Esophagus muscularis mucosa (tissue), 4 donors: ENCODE measurements at places on chromosomes 6 and 20. TPM values are rescaled to one million over a fixed set of nuclear protein-coding genes. Genes with fewer than 3 reads are reported as not detected.

GRCh38 chr6:107822176-107823046 is 1.7 kb downstream of the SCML4 start:
- peak; percentile 64 for DNase-seq

- no peak for DNase-seq
These were observed 8.2 kb upstream of the CCDC167 start for GRCh38 chr6:37507690-37508421.

Gene TINAG
- total RNA-seq = not detected

DNA sequence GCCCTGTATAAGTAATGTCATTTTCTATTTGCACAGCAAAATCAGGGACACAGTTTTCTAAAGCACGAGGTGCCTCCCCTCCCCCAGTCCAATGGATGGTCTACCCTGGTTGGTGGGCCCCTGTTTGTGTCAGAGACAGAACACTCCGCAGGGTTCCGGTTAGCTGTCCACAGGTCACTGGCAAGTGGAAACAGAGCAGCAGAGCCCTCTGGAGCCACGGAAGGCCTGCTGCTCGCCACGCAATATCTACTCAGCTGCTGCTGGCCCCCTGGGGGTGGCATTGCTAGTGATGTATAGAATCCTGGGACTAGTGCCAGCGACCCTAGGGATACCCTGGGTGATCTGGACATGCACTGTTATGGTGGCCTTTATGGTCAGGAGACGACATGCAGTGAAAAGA is 50.4 kb downstream of the RIN2 start:
- no peak for DNase-seq

DNA sequence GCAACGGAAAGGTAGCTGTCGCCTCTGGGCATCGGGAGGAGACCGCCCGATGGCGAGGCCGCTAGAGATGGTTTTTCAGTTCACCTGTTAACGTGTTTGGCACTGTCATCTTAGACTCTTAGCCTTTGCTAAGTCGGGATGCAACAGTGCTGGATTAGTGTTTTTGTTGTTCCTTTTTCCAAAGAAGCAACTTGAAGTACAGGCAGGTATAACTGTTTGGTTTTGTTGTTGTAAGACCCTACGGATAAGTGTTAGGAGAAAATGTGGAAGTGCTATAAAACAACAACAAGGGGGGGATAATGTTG is 723 bp downstream of the MANEA start:
- DNase-seq = no peak

DNA sequence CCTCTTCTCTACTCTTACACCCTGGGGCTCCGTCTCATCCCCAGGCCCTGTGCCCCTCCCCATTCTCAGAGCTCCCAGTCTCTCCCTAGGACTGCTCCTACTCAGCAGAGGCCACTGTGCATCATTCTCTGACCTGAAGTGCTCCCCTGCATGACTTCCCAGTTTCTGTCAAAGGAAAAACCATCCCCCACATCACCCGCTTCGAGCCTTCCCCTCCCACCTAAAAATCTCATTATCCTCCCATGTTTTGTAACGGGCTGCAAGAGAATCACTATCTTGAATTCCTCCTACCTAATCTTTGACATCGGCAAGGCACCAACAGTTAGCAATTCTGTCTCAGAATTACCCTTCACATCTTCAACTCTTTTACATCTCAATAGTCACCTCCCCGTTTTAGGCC is 463.0 kb downstream of the PRKN start:
- no peak for DNase-seq

- DNase-seq = no peak
These were observed 21.9 kb downstream of the NEDD9 start for GRCh38 chr6:11210386-11211138.

GRCh38 chr6:163099621-163100171 is 314.8 kb upstream of the QKI start:
- DNase-seq = no peak

DNA sequence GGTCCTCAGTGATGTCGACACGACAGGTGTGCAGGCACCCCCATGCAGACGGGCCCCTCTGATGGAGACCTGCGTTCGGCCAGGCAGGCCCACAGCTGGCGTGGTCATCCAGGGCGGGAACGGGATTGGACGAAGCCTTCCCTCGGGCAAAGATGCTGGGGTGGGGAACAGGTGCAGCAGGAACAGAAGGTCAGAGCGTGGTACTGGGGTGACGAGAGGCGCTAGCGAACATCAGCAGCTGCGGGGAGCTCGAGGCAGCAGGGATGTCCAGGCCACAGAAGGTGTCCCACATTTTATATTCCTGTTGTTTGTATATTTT is 96.2 kb downstream of the SLC22A23 start:
- DNase-seq = no peak

Gene C6orf15
- total RNA-seq = not detected

- no peak for DNase-seq
These were observed 254.5 kb downstream of the TMEM242 start for GRCh38 chr6:157068691-157069324.

GRCh38 chr6:106116125-106116832 is 30.1 kb downstream of the PRDM1 start:
- no peak for DNase-seq

GRCh38 chr6:158222066-158222465 is 53.9 kb downstream of the GTF2H5 start:
- no peak for DNase-seq

Gene HCK
- 9.0 TPM for total RNA-seq

DNA sequence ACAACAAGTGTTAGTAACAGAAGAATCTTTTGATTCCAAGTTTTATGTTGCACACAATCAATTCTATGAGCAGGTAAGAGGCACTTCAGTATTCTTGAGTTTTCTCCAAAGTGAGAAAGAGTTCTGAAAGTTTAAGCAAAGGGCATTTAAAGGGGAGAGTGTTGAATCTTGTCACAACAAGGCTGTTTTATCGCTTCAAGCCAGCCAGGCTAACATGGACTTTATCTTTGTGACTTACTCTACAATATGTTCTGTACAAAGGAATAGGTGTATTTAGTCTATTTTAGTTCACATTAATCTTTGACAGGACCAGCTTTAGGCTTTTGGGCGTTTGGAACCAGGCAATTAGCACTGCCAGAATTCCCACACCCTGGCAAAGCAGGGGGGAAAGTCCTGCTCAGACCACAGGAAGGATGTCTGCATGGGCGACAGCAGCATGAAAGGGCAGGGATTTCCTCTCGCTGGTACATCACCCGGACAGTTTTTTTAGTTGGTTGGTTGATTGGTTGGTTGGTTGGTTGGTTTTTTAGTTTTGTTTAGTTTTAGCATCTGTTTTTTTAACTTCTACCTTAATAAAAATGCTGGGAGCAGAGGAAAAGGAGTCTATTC is 395.4 kb upstream of the SOX4 start:
- no peak for DNase-seq

- no peak for DNase-seq
These were observed 32.3 kb downstream of the ID4 start for GRCh38 chr6:19869464-19869863.

- no peak for DNase-seq
These were observed 46.9 kb upstream of the TRERF1 start for GRCh38 chr6:42498473-42499128.

GRCh38 chr6:40244699-40245098 is 310.4 kb upstream of the MOCS1 start:
- no peak for DNase-seq

DNA sequence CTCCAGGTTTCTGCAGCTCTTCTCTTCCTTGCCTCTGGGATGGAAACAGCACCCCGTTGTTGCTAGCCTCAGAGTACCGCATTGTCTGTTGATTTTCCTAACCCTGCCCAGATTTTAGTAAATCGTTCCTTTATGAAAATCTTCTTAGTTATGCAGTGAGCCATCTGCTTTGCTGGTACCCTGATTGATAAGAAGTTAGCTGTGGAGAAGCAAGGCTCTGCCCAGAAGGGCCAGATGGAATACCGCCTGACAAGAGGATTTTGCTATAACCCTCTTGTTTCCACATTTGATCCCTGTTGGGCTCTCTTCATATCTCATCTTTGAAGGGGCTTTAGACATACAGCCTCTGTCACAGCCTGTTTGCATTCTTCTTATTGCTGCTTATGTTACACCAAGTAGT is 229.0 kb downstream of the CDKAL1 start:
- DNase-seq = no peak

DNA sequence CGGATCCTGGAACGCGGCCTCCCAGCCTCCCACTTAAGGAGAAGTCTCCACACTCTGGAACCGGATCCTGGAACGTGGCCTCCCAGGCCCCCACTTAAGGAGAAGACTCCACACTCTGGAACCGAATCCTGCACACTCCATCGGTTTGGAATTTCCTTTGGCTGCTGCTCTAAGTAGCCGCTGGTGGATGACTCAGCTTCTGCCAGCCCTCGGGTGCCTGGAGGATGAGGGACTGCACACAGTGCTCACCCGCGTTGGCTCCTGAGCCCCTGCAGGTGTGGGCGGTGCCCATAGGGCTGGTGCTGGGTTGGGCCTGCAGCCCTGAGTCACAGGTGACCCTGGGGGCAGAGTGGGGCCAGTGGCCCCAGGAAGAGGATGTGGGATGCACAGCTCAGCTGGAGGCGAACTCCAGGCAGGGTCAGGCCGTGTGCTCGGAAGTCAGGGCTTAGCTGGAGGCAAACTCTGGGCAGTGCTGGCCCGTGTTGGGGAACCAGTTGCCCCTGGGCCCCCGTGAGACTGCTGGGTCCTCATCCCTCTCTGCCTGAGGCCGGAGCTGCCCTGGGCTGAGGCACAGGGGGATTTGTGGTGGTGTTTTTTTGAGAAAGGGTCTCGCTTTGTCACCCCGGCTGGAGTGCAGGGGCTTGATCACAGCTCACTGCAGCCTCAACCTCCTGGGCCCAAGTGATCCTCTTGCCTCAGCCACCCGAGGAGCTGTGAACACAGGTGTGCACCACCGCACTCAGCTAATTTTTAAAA is 13.9 kb upstream of the TNFRSF6B start:
- DNase-seq = no peak

GRCh38 chr6:168468045-168468444 is 27.1 kb downstream of the SMOC2 start:
- peak; percentile 79 for DNase-seq

- no peak for DNase-seq
These were observed 31.4 kb downstream of the HAO1 start for GRCh38 chr20:7908905-7909304.

DNA sequence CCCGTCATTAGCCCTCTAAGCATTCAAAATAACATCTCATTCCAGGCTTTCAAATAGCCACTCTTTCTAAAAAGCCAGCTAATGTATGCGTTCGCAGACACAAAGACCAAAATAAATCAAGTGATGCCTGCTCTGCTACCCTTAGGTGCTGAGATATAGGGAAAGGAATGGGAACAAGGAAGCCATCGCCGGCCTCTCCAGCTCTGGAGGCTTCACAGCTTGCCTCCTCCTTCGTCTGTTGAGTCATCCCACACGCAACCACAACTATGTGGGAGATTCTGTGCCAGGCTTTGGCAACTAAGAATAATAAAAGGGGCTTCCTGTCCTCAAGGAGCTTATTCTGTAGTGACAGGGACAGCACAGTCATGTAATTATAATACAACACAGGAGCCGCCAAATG is 27.3 kb upstream of the SLC22A23 start:
- no peak for DNase-seq

DNA sequence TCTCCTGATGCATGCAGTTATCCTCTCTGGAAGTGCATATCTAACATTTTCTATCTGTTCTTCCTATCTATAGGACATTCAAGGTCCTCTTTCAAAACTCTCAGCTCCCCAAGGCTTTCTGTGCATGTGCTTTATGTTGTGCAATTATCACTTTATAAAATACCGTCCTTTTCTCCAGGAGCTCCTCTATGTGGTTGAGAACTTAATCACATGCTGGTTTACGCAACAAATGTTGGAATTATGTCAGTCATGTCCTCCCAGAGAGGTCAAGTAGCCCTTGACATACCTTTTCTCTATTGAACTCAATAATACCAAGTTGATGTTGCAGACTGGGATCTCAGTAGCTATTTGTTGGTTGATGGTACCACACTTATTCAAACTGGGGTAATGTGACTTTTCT is 388.4 kb downstream of the BTBD3 start:
- no peak for DNase-seq

Gene DNMT3B
- total RNA-seq = 0.97 TPM

Gene PRSS35
- total RNA-seq = not detected

DNA sequence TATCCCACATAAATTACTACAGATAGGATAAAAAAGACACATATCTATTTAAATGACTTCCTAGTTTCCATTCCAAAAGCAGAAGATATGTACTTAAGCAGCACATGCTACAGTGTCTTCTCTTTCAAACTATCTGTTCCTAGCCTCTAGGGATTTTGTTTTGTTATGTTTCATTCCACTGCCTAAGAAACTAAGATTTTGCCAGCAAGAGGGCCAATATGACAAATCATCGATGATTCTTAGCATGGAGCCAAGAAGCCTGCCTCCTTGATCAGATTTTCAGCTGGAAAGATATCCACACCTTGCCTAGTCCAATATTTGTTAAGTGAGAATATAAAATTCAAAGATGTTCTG is 7.0 kb downstream of the SNX5 start:
- no peak for DNase-seq

DNA sequence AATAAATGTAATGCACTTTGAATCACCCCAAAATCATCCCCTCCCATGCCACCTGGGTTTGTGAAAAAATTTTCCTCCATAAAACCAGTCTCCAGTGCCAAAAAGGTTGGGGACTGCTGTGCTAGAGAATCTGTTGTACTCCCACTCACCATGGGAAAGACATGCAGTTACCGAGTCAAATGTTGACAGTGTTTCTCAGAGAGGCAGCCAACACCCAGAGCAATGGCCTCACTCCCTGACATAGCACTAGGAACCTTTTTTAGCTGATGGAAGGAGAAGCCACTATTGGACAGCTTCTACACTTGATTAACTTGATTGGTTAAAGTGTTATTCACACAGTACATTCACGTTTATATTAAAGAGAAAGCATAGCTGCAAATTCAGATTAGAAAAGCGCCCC is 59.8 kb upstream of the MANEA start:
- no peak for DNase-seq

GRCh38 chr20:47544240-47544639 is 42.6 kb downstream of the NCOA3 start:
- DNase-seq = no peak

- DNase-seq = no peak
These were observed 6.0 kb upstream of the HSF2 start for GRCh38 chr6:122393351-122393896.

GRCh38 chr20:2207770-2208097 is 88.1 kb upstream of the TGM3 start:
- DNase-seq = no peak

DNA sequence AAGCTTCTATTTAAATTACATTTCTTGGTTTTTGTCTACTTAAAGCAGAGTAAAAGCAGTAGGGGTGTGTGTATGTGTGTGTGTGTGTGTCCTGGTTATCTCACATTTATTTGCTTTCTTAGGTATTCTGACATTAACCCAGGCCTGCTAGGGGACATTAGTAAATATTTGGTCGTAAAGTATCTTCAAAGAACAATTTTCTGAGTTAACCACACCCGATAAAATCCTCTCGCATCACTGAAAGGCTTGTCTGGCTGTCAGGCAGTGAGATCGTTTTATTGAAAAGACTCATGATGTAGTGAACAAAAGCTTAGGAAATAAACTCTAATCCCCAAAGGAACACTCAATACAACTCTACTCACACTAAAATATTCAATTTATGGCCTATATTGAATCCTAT is 77.9 kb downstream of the ZNF217 start:
- DNase-seq = no peak

Gene CYP24A1
- total RNA-seq = not detected

Gene ATG5
- 33.1 TPM for total RNA-seq
